ENCODE measurements at places on chromosomes 3 and 15.

DNA sequence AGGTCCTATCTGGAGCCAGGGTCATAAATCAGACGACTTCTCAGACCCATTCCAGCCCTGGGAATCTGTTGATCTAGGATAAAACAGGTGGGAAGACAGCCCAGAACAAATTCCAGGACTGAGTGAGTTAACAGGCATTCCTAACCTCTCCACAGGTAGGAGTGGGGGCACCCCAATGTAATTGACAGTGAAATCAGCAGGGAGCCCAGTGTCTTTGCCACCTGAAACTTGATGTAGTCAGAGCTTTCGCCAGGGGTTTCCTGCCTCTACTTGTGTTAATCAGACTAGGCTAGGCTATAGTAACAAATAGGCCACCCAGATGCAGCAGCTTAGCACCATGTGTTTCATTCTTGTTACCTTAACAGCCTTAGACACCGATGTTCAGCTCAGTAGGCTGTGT lies 2.7 kb upstream of the HEG1 start:
- DNase-seq = no peak

- DNase-seq = no peak
Measured at GRCh38 chr15:68783226-68784058, 37.3 kb downstream of the ANP32A start.

GRCh38 chr3:59016930-59017616 lies 32.8 kb downstream of the CFAP20DC start:
- no peak for DNase-seq

DNA sequence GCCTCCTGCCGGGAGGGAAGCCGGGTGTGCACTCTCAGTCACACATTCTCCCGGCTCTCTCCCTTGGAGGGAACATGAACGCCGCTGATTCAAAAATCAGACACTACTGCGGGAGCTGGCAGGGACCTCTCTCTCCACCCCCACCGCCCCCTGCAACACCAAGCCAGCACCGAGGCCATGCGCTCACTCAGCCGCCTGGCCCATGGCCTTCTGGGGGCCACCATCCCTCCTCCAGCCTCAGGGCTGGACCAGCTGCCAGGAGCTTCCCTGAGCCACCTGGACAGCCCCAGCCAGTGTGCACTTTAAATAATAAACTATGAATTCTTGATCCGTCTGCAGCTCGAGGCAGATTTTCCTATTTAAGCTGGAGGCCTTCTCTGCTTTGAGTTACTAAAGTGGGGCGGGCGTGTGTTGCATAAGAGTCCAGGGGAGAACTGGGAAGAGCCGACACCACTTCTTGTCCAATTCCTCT lies 30.6 kb downstream of the ADAMTS17 start:
- peak; percentile 33 for DNase-seq

DNA sequence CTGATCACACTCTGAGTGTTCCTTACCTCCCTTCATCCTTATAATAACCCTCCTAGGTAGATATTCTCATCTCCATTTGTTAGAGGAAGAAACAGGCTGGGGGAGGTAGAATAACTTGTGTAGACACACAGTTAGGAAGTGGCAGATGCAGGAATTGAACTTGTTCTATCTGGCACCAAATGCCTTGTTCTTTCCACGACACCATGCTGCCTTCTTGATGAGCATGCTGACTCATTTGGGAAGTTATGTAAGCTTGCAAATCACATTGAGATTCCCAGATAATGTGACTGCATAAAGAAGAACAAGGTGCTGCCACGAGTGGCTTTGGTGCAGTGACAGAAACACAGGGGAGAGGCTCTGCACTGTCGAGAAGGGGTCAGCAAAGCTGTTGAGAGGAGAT lies 27.5 kb upstream of the NDUFB4 start:
- no peak for DNase-seq

DNA sequence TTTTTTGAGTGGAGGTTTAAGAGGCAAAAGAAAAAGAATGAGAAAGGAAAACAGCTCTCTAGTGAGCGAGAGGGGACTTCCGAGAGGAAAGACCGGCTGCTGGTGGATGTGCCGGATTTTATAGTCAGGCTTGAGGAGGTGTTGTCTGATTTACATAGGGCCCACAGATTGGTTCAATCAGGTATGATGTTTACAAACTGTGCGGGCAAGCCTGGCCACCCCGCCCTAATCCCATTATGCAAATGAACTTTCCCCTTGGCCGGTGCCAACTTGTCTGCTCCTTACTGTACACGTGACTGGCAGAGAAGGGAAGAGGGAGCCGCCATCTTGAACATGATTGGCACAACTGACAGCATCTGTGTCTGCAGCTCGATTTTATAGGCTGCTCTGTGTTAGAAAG lies 44.7 kb downstream of the FAM43A start:
- DNase-seq = no peak

DNA sequence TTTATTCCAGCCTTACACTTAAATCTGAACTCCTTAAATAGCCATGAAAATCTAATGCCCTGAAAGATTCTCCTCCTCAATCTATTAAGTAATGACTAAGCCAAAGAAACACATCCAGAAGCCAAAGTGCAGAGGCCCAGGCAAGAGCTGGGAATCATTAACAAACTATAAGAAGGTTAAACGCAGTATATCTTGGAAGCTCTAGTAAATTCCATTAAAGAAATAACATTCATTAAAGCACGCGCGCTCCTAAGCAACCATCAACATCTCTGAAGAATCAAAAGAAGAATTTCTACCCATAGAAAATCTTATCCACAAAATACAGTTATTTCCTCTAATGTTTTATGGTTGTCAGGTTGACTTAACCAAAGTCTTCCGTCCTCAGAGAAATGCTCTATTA lies 29.5 kb downstream of the MB21D2 start:
- DNase-seq = no peak

DNA sequence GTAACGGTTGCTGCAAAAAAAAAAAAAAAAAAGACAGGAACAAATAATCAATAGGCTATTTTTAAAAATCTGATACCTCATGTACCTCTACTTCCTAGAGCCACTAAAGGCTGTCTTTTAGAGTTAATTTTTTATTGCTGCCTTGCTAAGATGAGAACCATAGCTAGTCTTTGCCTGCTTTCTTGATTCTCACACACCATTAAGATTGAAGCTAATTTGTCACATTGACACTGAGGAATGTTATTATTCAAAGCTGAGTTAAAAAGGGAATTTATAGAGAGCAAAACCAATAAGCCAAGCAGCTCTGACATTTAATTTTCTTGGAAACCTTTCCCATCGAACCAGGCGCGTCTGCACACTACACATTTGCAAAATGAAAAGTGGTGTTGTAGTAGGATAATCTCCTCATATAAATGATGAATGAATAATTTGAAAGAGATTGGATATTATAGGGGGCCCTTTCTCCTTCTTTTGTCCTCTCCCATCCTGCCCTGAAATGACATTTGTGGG lies 149.7 kb downstream of the TMEM108 start:
- no peak for DNase-seq

DNA sequence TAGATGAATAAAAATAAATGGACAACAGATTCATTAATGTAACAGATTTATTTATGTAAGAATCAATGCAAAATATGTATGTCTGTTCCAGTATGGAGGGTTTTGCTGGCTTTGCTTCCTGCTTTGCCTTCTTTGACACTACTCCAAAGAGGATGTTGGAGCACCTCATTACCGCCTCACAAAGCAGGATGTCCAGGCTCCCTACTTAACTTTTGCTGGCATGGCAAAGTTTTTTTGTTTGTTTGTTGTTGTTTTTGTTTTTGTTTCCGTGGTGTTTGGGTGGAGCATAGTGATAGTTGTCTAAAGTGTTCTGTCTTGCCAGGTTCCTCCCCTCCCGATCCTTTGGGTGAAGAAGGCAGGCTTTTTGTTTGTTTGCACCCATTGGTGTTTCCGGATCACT lies 38.7 kb downstream of the DIPK2A start:
- no peak for DNase-seq

DNA sequence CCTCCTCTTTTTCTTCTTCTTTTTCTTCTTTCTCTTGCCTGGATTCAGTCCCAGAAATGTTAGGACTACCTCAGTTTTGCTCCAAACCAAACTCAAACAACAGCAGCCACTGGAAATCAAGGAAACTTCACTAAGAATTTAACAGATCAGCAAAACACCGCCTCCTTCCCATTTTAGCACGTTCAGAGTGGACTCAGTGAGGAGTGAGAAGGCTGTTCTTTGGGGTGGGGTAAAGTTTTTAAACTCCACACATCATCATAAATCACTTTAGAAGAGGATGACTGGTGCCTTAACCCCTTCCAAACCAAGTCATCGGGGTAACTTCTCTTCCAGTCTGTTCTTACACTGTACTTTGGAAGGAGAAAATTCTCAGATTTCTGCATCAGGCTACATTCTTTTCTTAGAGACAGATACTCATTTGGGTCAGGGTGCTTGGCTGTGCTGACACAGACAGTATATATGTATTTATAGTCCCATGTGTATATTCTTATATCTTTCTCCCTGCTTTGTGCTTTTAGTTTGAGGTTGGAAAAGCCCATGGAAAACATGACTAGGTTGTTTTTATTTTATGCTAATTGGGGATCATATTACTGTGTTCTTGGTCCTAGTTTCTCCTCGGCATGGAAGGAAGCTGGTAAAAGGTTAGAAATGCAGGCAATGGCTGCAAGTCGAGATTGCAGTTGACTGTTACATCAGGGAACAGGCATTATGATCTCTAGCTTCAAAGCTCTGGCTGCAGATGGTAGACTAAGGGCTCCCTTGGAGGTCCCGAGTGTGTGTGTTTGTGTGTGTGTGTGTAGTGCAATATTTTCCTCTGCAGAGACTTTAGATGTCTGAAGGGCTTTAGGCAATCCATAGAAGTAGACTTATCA lies at the start of gene CCDC80:
CCDC80 (minus strand) TSS at position 214 of the 872 bp plus-strand sequence. CDS start 1,238 bp downstream, outside the sequence.
- no peak for DNase-seq

DNA sequence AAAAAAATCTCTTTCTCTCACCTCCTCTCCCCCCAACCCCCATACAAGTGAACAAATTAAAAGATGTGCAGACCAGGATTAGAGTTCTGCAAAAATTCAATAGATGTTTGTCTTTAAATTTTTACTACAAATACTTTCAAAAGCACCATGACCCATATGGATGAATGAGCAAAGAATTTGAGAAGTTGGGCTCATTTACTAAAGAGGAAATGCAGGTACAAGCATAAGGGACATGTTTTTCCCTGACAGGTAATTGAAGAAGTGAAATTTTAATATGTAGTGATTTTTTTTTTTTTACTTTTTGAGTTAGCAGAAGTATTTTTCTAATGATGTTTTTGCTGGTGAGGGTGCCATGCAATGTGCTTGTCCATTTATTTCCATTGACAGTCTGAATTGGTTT lies 15.3 kb downstream of the PIK3CA start:
- no peak for DNase-seq

DNA sequence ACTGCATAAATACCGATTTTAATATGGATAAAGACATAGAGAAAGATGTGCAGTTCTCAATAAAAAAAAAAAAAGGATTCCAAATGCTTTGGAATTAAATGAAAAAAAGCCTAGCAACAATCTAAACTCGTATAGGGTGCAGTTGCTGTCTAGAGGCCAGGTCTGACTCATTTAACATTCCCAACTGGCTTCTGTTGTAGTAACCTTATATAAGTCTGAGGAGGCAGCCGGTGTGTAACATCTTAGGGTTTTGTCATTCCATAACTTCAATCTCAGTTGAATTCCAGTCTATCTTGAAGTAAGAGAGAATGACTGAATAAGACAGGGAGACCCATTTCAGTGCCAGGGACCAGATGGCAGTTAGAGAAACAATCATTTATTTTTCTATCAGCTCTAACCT lies 6.5 kb downstream of the PDCD10 start:
- DNase-seq = no peak
